ENCODE measurements at places on chromosomes 4 and X.
A peak's percentile ranks its signal among the peaks of the same experiment; 100 is the strongest.

- no peak for DNase-seq
These were observed 17.2 kb upstream of the TMPRSS11A start for GRCh38 chr4:67980512-67980911.

DNA sequence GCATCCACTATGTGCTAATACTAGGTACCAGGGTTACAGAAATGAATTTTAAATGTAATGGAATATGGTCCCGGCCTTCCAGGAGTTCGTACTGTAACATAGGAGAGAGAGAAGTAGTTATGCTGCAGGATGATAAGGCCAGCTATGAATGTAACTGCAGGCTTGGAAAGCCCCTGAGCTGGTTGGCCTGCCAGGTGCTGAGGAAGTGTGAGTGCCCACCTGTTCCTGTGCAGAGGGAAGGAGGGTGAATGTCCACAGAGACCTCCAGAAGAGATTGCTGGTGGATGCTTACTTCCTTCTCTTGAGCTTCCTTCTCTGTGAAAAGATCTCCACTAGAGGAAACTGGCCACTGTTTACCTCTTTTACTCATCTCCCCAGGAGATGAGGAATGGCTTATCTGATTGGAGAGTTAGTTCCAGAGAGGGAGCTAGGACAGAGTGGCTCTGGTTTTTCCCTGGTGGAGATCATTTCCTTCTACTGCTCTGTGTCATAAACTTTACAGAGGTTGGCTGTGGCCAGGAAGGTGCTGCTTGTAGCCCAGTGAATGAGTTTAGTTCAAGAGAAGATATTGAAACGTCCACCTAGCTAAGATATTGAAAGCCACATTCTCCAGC is 114.0 kb upstream of the LNX1 start:
- DNase-seq: no peak

DNA sequence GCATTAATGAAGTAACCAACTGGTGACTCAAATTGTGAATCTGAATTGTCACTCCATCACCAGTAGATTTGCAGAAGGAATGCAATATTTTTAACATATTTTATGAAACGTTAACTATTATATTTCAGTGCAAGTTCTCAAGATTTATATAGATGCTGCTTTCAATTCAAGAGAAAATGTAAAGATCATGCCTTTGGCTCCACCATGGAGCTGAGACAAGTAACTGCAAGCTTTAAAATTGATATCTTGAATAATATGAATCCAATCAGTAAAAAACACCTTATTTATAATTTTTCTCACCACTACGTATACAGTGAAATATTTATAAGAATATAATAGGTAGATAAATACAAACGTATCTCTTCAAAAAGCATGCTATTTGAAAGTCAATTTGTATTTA is 27.8 kb upstream of the GALNTL6 start:
- no peak for DNase-seq

DNA sequence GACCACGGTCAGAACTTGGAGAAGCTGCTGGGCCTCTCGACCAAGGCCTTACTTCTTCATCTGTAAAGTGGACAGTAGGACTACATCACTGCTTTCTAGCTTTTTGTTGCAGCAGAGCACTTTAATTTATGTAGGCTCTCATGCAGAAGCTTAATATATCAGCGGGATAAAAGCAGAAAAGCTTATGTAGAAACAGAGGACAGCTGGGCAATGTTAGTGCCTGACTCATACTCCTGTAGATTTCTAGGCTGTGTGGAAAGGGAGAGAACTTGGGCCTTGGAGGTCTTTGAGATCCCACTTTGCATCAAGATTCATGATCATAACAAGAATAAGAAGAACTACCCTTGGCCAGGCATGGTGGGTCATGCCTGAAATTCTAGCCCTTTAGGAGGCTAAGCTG is 91.2 kb downstream of the ARHGAP10 start:
- no peak for DNase-seq

DNA sequence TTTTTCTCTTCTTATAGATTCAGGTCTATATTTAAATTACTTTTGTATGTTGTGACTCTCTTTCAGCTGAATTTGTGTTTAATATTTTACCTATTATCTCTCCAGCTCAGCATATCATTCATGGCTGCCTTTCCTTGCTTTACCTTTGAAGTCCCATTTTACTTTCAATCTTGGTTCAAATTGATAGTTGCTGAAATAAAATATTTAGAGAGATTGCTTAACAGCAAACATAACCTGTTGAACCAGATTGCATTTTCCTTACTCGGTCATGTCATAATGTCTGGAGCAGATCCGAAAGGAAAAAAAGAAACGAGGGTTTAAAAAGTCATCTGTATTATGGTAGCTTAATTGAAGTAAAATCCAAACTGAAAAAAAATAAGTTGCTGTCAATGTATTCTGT is 94.1 kb downstream of the IL1RAPL2 start:
- DNase-seq: no peak

DNA sequence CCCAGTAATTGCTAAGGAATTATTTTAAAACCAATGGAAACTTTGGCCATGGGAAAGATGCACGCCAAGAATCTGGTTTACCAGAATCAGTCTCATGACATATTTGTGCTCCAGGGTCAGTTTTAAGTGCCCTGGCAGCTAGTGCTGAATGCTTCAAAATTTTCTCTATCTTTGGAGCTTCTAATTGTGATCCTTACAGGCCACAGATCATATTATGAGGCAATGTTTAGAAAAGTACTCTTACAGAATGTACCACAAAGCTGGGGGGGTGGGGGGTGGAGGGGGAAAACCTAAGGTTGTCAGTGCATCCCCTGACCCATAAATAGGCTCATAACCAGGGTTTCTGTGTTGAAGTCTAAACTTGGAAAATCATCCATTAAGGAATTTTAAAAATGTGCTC is 514.5 kb downstream of the INPP4B start:
- peak; percentile 42 for DNase-seq

DNA sequence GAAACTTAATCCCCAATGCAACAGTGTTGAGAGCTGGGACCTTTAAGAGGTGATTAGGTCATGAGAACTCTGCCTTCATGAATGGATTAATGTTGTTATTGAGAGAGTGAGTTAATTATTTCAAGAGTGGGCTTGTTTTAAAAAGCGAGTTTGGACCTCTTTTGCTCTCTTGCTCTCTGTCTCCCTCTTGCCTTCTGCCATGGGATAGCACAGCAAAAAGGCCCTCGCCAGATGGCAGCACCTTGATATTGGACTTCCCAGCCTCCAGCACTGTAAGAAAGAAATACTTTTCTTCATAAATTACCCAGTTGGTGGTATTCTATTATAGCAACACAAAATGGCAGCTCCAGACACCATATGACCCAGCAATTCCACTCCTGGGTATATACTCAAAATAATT is 7.0 kb upstream of the ATP6AP2 start:
- DNase-seq: no peak

DNA sequence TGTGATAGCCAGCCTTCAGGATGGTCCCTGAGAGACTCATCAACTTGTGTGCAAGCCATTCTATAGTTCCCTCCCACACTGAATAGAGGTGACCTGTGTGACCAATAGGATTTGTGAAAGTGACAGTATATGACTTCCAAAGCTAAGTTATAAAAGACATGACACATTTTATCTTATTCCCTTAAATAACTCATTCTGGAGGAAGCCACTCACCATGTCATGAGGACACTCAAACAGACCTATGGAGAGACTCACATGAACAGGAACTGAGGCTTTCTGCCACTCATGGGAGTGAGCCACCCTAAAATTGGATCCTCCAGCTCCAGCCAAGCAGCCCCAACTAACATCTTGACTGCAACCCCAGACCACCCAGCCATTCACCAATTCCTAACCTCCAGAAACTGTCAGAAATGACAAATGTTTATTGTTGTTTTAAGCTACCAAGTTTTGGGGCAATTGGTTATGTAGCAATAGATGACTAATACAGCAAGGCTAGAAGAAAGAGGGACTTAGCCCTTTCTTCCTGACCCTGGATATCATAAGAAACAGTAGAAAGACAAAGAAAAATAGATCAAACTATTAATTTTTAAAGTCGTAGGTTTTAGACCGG is 9.0 kb upstream of the CHIC2 start:
- peak; percentile 70 for DNase-seq

DNA sequence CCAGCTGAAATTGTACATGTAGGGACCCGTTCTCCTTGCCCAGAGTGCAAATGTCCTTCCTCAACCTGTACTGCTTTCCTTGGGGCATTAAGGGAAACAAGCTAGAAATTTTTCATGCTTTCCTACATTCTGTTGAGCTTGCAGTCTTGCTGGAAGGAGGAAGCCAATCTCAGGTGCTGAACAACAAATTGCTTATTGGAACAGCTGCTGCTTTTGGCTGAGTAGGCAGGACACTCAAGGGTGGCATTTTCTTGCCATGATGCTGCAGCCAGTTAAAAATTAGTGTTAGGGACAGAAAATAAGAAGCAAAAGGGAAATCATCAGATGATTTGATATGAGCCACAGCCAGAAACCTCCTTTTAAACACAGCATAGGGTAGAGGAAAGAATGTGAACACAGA is 223.7 kb downstream of the QDPR start:
- no peak for DNase-seq

DNA sequence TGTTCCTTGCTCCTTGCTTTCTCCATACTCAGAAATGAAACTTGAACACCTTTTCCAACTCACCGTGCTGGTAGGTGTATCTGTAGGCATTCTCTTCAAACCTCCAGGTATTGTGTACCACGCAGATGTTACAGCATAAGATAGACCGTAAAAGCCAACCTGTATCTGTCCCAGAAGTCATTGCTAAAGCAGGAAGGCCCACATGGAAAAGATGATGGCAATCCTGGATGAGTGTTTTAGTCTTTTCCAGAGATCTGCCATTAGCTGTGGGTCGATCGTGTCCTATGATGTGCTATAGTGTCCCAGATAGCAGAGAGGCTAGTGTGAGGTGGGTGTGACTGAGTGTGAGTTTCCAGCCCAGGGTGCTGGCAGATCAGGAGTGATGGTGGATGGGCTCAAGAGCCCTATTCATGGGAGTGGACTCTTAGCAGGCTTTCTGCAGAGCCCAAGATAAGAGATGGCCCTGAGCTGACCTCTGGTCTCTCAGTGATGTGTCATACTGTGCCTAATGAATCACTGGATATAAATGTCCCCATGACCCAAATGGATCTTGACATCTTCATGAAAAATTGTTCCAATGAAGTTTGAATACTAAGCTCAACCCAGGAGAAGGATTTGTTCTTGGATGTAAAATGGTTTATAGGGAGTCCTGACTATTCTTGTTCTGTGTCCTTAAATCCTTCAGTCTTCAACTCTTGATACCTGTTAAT is 69.1 kb upstream of the WDR1 start:
- no peak for DNase-seq

GRCh38 chr4:174365018-174365587 is 81.4 kb downstream of the CEP44 start:
- peak; percentile 40 for DNase-seq

DNA sequence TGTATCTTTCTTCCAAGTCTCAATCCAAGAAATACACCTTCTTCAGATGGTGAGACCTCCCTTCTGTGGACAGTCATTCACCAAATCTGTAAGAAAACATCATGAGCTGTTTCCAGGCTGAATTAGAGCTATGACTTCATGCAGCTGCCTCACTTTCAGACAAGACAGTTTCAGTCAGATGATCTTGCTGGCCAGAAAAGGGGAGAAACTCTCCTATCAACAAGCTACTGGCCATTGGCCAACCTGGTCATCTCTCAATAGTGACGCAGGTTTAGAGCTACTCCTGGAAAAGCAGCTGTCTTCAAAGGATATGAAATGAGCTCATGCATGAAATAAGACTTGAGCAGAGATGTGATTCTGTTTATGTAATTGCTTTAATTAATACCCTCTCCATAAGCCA is 69.6 kb upstream of the NDP start:
- no peak for DNase-seq

GRCh38 chr4:102447413-102447812 is 53.7 kb upstream of the NFKB1 start:
- DNase-seq: no peak

DNA sequence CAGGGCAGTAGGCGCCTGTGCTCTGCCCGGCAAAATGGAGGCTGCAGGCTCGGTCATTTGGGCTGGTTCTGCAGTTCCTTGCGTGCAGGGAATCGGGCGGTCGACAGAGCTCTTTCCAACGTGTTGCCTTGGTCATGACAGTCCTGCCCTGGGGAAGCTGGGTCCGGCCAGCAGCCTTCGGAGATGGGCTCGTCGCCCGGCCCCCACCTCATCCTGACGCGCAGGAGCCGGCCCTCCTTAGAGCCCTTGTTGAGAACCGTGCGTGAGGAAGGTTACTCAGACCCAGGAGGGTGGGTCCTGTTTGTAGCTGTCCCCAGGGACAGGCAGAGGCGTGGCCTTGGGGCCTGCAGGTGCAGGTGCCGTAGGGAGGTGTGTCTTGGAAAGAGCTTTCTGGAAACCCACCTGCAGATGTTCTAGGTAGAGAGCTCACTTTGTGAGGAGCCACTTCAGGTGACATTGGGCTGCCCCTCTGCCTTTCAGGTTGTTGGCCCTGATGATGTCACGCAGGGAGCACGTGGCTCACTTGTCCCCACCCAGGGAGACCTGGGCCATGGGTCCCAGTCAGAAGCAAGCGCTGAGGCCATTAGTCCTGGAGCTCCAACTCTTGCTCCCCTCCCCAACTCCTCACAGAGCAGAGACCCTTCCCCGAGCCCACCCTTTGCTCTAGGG is 15.2 kb upstream of the HGFAC start:
- no peak for DNase-seq

DNA sequence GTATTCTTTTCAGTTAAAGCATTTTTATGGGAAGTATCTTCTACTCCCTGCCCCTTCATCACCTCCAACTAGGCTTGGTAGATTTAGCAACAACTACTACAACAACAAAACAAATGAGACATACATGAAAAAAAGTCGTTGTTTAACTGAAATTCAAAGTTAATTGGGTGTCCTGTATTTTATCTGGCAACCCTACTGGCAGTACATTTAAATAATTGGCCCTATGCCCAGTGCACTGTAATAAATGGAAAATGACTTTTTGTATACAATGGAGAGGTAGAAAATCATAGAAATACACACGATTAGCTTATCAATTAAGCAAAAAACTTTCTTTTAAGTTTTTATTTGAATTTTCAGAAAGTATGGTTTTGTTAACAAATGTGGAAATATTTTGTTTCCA is 21.4 kb upstream of the CLGN start:
- no peak for DNase-seq

- DNase-seq: no peak
These were observed 92.2 kb upstream of the H2AZ1 start for GRCh38 chr4:100042235-100042634.

- DNase-seq: no peak
These were observed 674.1 kb downstream of the RAPGEF2 start for GRCh38 chr4:159776961-159777360.

- no peak for DNase-seq
These were observed 17.0 kb upstream of the GABRA4 start for GRCh38 chr4:47010347-47010911.
